ENCODE measurements at places on chromosomes 7 and 10.
A peak's percentile ranks its signal among the peaks of the same experiment; 100 is the strongest.

GRCh38 chr10:128314686-128315085, 188.5 kb upstream of the MKI67 start:
- no peak for DNase-seq

DNA sequence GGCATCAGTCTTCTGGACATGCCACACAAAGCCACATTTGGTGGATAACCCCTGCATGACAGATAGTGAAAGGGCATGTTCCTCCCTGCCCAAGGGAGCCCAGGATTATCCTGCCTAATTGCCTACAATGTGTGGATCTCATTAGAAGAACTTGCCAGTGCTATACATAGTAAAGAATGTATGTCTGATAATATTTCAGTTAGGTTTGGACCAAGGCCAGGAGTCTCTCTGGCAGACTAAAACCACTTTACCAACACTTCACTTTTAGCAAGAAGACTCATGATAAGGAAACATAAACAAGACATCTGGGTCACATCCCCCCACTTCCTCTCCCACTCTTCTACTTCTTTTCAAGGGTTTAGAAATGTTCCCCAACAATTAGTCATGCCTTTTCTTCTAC, 196.7 kb downstream of the MTERF1 start:
- DNase-seq = peak; percentile 43

- DNase-seq = no peak
These were observed 27.9 kb upstream of the HPS1 start for GRCh38 chr10:98474628-98475027.

GRCh38 chr10:97163781-97164501, 21.8 kb downstream of the SLIT1 start:
- no peak for DNase-seq

- DNase-seq = no peak
These were observed 308.1 kb upstream of the PFKP start for GRCh38 chr10:2759233-2759632.

DNA sequence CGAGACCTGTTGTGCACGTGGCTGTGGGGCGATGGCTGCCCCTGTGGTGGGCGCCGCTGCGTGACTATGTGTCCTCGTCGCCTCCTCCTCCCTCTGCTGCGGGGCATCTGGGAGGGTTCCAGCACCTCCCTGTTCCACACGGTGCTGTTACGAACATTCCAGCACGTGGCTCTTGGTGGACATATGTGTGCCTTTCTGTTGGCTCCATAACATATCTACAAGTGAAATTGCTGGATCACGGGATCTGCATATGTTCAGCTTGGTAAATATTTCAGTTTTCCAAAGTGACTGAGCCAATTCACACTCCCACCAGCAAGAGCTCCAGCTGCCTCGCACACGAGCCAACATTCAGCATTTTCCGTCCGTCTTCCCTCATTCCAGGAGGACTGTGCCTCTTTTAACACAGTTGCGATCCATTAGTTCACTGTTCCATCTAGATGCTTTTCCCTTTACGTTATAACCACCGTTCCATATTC, 25.1 kb downstream of the SNX8 start:
- DNase-seq = no peak

- no peak for DNase-seq
These were observed 403.5 kb upstream of the RNF32 start for GRCh38 chr7:156236936-156237599.

DNA sequence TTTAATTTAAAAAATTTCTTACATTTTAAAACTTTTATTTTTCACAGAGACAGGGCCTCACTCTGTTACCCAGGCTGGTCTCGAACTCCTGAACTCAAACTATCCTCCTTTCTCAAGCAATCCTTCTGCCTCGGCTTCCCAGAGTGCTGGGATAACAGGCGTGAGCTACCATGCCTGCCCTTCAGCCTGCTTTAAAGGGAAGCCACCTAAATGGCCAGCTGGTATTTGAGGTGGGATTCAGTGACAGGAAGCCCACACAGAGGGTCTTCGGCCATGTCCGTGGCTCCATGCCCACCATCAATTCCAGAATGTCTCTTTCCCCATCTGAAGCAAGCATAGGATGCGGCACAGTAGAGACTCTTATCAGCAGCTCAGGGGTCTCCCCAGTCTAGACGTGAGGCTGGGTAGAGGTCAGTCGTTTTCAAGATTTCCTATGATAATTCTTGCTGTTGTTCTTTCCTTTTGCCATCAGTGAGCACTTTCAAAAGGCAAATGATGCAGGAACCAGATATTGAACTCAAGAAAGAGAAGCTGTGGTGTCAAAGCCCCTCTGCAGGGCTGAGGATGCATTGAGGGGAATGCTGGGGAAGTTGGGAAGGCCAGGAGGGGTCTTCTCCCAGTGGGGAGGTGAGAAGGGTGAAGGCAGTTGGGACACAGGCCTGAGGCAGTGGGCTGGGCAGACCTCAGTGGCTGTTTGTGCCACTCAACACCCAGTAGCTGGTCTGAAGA, 291.5 kb upstream of the IGFBP3 start:
- DNase-seq = no peak

GRCh38 chr7:96084881-96085553, 236.9 kb downstream of the SLC25A13 start:
- DNase-seq = peak; percentile 3

DNA sequence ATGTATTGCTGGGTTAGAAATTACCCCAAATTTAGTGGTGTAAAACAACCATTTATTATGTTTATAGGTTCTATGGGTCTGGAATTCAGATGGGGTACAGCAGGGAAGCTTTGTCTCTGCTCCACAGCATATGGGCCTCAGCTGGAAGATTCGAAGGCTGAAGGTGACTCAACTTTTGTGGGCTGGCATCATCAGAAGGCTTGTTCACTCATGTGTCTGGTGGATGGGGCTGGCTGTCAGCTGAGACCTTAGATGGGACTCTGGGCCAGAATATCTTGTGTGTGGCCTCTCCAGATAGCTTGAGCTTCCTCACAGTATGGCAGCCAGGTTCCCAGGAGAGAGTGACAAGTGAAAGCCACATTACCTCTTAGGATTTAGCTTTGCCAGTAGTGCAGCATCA, 45.9 kb downstream of the ZNF503 start:
- DNase-seq = no peak

DNA sequence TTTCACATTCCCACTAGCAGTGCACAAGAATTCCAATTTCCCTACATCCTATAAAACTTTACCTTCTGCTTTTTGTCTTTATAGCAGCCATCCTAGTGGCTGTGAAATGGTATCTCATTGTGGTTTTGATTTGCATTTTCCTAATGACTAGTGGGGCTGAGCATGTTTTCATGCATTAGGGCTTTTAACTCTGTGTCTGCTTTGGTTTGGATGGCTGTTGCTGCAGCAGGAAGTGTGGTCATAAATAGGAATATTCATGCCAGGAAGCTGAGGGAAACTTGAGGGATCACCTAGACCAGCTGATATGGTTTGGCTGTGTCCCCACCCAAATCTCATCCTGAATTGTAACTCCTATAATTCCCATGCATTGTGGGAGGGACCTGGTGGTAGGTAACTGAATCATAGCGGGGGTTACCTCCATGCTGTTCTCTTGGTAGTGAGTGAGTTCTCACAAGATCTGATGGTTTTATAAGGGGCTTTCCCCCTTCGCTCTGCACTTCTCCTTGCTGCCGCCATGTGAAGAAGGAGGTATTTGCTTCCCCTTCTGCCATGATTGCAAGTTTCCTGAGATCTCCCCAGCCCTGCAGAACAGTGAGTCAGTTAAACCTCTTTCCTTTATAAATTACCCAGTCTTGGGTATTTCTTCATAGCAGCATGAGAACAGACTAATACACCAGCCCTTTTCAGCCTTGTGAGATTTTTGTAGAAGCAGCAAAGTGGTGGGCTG, 181.8 kb upstream of the PITRM1 start:
- DNase-seq = no peak

DNA sequence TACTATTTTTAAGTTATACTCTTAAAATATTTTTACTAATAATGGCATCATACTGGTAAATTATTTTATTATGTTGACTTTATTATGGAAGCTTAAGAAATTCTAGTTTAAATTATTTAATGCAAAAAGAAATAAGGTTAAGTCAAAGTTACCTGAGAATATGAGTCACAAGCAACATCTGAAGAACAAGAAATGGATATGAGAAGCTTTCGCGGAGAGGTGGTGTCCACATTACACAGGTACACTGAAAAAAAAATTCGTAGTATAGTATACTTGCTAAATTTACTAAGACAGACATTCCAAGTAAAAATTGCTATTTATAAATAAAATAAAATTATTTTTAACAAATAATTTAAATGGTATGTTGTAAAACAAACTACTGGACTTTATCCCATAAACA, 143.8 kb downstream of the AVL9 start:
- no peak for DNase-seq
